Upper lobe of right lung (tissue), 1 donor: ENCODE measurements at places on chromosomes 6 and 20.

GRCh38 chr6:2857185-2857579 is 15.5 kb upstream of the SERPINB1 start:
- no peak for DNase-seq

- DNase-seq, result no peak
Observed at GRCh38 chr6:16933961-16934360, 167.9 kb upstream of the STMND1 start.

GRCh38 chr20:11546939-11547338 is 370.8 kb upstream of the BTBD3 start:
- DNase-seq, result no peak

DNA sequence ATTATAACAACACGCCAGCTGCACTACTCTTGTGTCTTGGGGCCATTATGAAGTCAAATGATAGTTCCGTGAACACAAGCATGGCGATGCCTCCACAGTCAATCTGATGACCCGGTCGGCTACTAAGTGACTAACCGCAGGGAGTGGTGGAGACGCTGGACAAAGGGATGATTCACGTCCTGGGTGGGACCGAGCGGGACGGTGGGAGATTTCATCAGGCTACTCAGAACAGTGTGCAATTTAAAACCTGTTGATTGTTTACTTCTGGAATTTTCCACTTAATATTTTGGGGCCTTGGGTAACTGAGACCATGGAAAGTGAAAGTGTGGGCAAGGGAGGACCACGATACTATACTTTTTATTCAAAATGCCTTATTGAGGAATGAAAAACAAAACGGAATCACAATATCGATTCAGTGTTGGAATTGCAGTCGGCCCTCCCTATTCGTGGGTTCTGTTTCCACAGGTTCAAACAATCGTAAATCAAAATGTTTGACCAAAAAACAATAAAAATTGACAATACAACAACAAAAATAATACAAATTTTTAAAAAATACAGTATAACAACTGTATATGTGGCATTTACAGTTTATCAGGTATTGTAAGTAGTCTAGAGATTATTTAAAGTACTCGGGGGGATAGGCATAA is 66.5 kb downstream of the MYLK4 start:
- no peak for DNase-seq

DNA sequence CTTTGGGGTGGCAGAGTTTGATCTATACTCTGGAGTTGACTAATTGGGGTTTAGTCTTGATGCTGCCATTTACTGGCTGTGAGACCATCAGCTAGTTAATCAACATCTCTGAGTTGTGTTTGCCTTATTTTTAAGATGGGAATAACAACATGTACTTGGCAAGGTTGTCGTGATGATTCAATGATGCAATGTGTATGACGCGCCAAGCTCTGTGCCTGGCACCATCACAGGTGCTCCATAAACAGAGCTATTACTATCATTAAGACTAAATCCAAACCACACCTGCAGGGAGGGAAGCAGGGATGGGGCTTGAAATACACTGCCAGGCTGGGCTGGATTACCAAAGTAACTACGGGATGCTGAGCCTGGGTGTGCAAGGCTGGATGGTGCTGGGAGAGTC is 60.1 kb upstream of the E2F3 start:
- DNase-seq, result no peak

DNA sequence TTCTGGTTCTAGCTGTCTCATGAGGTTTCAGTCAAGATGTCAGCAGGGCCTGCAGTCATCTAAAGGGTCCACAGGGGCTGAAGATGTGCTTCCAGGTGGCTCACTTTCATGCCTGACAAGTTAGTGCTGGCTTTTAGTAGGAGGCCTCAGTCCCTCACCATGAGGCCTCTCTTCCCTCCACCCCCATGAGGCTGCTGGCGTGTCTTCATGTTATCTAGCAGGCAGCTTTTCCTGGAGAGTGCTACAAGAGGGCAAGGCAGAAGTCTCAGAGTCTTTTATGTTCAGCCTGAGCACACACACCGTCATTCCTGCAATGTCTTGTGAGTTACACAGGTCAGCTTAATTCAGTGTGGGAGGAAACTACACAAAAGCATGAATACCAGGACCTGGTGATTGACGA is 769.9 kb downstream of the HDGFL1 start:
- no peak for DNase-seq

DNA sequence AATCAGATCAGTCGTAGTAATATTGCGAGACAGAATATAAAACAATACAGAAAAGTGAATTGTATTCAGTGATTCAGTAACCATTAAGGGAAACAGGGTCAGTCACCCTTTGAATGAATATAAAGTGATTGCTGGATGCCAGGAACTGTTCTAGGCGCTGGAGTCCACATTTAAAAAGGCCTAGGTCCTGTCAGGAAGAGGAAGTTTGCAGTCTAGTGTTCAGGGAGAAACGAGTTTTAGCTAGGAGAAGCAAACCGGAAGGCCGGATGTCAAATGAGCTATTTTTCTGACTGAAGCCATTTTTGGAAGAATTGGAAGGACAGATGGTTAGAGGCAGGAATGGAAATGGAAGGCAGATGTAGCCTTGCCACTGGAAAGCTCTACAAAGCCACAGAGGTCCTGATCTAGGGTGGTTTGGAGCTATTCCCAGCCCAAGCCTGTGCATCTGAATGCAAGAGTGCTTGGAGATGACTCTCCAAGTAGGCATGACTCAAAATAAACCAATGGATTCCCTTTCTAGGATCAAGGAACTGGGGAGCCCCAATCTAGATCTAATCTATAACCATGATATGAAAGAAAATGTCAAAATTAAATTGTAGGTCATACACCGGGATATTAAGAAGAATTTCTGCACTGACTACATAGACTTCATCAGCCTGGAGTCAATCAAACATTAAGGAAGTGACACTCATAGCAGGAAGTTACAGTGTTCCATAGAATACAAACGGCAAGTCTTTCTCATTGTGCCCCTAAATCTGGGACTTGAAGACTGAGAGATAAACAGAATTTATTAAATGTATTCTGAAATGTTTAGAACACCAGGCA is 36.8 kb upstream of the CDKAL1 start:
- no peak for DNase-seq

DNA sequence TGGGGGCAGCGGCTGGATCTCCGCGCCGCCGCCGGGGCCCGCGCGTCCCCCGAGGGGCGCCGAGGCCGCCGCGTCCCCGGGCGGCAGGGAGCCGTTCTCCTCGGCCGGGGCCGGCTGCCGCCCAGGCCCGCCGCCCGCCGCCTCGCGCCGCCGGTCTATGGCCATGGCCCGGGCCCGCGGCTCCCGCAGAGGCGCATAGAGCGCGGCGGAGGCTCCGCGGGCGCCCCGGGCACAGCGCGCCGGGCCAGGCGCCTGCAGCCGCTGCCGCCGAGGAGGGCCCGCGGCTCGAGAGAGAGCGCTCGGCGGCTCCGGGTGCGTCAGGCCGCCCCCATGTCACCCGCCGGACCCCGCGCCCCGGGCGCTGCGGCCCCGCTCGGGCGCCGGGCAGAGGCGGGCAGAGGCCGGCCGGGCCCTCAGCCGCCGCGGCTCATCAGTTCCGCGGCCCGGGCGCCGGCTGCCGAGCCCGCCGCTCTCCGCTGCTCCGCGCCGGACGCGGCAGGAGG is 404 bp downstream of the SLC22A23 start:
- DNase-seq, result no peak

GRCh38 chr6:4632421-4632820 is 143.8 kb upstream of the CDYL start:
- DNase-seq, result no peak

DNA sequence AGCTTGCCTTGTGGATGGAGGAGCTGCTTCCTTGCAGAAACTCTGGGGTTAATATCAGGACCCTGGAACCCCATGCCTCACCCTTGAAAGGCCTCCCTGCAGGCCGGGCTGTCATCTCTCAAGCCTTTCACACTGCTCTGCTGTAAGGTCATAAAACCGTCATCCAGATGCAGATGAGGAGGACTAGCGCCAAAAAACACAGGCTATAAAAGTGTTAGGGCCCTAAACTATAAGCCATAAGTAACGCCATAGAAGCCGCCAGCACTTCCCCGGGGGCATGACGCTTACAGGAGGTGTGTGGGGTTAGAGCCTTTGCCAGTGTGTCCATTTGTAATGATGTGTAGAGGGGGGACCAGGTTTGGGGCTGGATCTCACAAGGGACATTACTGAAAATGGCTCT is 47.6 kb downstream of the CDH4 start:
- DNase-seq, result no peak

DNA sequence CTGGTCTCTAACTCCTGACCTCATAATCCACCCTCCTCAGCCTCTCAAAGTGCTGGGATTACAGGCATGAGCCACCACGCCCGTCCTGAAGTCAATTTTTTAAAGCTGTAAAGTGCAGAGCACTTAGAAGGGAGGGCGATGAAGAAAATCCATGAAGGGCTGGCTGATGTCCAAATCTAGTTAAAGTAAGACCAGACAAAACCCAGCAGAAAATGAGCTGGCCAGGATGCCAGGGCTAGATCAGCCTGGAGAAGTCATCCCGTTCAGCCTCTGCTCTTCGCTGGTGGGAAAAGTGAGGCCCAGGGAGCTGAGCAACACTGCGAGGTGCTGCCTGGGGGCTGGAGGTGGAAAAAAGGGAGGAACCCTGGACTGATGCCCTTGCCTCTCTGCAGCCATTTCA is 3.1 kb downstream of the BPIFB4 start:
- no peak for DNase-seq
